Tibial artery (tissue), 4 donors: ENCODE measurements at places on chromosomes 1 and 21.

DNA sequence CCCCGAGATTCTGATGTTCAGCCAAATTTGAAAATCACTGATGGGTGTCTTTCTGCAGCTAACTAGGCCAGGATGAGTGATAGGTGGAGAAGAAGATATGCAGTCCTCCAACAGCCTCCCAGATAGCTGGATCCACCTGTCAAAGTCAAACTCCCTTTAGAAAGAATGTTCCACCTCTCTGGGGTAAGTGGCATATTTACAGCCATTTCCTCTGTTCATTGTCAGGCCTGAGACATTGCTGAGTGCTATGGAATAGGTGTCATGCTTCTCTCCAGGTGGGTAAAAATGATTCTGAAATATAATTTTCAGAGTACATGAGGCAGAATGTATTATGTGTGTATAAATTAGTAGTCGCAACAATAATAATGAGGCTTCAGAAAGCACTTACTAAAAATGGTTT is 316.8 kb downstream of the TTLL7 start:
- no peak for DNase-seq

- DNase-seq, result no peak
Measured at GRCh38 chr1:153932156-153933131, 9.7 kb upstream of the GATAD2B start.

- peak; percentile 62 for DNase-seq
Measured at GRCh38 chr1:25543425-25544242, at the start of gene LDLRAP1. LDLRAP1 (plus strand) TSS chr1:25543606; CDS start chr1:25543699, 93 bp downstream.

DNA sequence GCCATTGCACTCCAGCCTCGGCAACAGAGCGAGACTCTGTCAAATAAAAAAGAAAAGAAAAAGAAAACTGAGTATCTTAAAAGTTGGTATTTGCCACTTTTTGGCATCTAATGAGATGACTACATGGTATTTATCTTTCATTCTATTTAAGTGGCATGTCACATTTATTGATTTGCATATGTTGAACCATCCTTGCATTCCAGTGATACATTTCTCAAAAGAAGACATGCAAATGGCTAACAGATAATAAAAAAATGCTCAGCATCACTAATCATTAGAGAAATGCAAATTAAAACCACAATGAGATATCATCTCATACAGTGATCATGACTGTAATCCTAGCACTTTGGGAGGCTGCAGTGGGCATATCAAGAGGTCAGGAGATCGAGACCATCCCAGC is 28.1 kb downstream of the SFPQ start:
- no peak for DNase-seq

- no peak for DNase-seq
Measured at GRCh38 chr21:45979651-45980050, 1.9 kb upstream of the COL6A1 start.

DNA sequence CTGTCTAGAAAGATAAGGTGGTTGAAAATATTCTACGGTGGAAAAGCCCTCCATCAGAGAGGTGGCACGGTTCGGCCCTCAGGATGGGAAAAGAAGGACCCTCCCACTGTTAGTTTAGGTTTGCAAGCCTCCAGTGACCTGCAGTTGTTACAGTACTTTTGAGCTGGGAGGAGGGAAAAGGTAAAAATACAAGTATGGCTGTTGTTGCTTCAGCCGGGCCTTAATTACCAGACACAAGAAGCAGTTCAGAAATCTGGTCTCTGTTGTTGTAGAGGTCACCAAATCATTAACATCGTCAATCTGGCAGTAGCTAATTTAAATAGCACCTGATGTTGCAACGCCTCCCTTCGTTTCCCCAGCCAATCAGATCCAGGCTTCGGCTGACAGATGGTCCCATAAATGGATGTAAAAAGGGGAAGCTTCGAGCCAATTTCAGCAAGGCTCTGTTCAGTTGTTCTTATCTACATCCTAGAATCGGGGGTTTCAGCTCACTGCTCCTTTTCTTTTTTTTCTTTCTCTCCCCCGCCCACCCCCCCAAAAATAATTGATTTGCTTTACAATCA is at the start of gene ELAVL4:
TSS of gene ELAVL4 (plus strand) at position 424 of the 563 bp plus-strand sequence. CDS start 270 bp downstream, outside the sequence.
- DNase-seq, result no peak

- DNase-seq, result peak; percentile 67
Measured at GRCh38 chr1:169511316-169512005, 25.7 kb upstream of the SLC19A2 start.

DNA sequence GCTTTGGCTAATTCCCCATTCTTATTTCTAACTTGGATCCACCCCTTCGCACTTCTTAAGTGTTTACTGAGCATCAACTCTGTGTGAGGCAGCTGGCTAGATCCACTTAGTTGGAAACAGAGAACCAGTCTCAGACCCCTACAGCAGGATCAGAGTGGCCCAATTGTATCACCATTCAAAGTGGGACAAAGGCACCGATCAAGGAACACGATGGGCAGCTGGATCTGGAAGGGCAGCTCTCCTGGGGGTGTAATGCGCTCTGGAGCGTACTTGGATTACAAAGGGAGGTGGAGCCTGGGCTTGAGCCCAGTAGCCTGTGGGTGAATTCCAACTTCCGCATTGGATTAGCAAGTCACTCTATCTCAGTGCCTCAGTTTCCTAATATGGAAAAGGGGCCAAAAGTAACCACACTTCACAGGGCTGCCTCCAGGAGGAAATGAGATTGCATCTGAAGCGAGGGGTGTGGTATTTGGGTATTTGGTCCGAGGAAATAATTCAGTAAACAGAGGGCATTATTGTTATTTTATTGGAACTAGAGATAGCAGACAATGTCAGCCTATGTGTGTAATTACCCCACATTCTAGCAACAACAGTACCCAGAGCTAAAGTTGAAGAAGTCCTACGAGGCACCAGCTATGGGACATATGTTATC is 11.9 kb downstream of the ECE1 start:
- DNase-seq, result no peak

GRCh38 chr1:205360891-205361290 is 4.2 kb upstream of the KLHDC8A start:
- DNase-seq, result no peak

DNA sequence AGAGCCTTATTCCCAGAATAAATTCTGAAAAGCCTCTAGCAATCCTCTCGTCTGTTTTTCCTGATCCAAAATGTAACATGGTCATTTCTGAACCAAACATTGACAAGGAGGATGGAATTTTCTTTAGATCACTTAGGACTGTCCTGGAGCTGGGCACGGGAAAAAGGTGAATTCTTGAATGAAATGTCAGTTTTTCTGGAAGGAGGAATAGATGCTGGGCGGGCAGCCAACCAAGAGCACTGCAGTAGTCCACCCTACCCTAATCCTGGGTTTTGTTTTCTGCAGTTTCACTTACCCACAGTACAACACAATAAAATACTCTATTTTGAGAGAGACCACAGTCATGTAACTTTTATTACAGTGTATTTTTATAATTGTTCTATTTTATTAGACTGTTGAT is 20.9 kb downstream of the RIT1 start:
- DNase-seq, result no peak

DNA sequence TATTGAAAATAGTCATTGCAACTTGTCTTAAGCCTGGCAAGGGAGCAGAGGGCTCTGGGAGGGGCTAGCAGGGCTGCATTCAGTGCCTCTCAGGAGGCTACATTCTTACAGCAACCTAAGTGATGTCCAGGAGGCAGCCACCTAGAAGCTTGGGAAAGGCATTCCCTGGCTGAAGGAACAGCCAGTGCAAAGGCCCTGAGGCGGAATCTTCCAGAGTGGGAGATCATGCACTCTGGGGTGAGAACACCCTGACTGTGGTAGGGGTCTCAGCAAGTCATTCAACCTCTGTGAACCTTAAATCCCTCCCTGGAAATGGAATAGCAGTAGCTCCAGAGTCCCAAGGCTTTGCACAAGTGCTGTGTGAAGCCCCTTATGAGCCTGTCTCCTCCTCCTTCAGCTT is 84.1 kb downstream of the TAS1R2 start:
- DNase-seq, result no peak

- no peak for DNase-seq
Measured at GRCh38 chr1:60891765-60892164, 190.6 kb upstream of the NFIA start.

GRCh38 chr1:109946511-109946910 is 35.9 kb downstream of the CSF1 start:
- no peak for DNase-seq

DNA sequence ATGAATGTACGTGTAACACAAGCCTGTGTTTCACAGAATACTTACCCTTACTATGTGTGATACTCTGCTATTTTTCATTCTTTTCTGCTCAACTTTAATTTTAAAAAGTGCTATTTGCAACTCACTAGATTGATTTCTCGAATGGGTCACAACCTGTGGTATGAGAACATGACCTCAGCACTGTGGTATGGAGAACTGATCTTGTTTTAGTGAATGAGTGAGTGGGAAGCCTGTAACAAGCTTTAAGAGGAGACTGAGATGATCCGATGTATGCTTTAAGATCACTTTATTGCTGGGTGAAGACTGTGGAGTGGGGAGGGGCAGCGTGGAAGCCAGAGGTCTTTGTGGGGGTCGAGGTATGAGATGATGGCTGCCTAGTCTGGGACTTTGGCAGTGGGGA is 21.6 kb downstream of the MECR start:
- DNase-seq, result no peak

DNA sequence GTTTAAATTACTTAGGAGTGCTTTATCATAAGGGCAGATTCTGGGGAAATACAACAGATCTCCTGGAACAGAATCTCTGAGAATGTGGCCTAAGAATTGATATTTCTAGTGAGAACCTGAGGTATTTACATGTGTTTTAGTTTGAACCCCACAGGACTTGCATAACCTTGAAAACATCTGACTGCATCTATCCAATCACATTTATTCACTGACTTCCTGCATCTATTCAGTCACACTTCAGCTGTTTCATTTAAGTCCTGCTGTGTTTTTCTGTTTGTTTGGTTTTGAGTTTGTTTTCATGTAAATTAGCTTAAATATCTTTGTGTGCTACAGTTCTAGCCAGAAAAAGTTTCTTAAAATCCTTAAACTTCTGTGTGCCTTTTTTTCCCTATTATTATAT is 1260.7 kb downstream of the PLA2G4A start:
- DNase-seq, result no peak

GRCh38 chr1:162861625-162862024 is 650 bp upstream of the CCDC190 start:
- DNase-seq, result no peak

DNA sequence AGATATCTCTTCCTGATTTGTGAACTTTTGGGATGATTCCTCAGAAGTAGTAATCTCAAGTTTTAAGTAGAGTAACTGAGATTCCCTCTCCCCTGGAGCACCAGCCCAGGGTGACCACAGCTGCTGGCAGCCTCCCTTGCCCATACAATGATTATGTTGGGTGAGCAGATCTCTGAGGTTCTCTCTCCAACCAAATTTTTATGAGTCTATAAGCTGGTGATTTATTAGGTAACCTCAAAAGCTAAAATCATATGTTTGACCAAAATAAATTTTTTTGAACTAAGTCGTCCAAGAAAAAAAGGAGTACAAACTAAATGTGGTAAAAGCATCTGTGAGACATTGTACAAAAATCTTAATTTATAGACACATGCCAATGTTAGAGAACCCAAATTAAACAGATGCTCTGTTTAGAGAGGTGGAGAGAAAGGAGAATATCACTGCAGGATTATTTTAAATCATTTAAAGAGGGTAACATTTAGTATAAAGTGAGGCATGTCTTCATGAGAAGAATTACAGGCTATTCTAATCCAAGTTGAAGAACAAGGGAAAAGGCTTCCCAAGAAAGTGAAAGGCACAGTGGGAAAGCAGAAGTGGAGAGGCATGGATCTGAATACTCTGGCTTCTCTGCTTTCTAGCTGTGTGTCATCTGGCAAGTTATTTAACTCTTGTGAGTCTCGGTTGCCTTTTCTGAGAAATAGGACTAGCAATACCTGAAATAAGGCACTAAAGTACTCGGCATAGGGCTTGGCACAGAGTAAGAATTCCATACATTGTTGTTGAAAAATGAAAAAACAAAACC is 2.5 kb downstream of the AKNAD1 start:
- no peak for DNase-seq

- no peak for DNase-seq
Measured at GRCh38 chr1:206941766-206942418, 4.4 kb downstream of the PIGR start.

- no peak for DNase-seq
Measured at GRCh38 chr1:61221642-61222041, 139.3 kb downstream of the NFIA start.

DNA sequence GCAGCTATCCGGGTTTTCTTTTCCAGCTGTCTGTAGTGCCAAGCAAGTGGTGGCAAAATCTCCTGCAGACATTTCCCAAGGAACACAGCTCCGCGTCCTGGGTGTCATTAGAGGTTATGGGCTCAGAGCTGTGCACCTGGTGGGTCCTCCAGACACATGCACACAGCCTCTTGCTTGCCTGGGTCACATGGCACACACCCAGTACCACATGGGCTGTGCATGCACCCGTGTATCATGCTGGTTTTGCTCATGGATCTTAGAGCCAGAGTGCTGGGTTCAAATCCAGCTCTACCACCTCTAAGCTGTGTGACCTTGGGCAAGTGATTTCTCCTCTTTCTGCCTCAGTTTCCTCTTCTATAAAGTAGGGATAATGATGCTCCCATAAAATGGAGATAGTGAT is 61.7 kb downstream of the ALPL start:
- no peak for DNase-seq

GRCh38 chr1:33875862-33876261 is 12.0 kb downstream of the HMGB4 start:
- no peak for DNase-seq

DNA sequence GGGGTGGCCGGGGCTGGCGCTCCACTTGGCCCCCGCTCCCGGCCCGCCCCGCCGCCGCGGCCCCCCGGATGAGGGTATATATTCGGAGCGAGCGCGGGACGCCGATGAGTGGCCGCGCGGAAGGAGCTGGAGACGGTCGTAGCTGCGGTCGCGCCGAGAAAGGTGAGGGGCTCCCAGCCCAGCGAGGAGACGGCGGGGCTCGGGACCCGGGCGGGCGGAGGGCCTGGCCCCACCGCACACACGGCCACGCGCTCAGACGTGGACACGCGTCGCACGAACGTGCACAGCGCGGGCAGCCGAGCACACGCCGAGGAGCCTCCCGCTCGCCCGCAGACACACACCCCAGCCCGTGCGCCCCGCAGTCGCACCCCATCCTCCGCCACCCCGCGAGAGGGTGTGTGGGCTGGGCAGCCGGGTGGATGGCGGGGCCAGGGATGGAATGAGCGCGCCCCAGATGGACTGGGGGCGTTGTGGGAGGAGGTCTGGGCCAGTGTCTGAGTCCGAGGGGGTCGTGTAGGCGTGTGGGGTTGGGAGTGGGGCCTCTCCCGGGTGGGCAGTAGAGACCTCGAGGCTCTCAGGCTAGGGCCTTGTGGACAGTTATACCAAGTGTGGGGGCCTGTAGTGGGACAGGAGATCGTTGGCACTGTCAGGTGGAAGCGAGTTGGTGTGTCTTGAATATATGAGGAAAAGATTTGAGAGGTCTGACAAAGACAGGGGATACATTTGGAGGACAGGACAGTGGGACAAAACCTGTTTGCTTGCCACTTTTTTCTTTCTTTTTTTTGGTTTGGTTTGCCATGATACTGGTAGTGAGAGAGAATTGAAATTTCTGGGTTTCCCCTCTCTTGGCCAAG is at the start of gene UAP1:
TSS of gene UAP1 (plus strand) at position 107 of the 854 bp plus-strand sequence. CDS start 4,347 bp downstream, outside the sequence.
- no peak for DNase-seq

DNA sequence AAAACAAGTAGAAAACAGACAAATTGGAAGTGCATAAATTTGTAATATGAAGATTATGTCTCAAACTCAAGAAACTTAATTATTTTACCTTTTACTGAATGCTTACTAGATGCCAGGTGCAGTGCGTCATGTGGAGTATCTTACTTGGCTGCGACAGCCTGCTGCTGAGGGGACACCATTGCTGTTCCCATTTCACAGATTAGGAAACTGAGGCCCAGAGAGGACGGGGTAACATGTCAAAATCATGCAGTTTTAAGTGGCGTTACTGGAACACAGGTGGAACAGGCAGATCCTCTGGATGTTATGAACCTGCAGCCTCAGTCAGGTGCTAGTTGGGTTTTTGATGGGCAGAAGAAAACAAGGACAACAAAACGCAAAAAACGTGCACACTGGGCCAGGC is 7.3 kb upstream of the DHRS3 start:
- DNase-seq, result no peak
